ENCODE measurements at places on chromosomes 1 and 21.

- no peak for DNase-seq
These were observed 21.5 kb upstream of the DDOST start for GRCh38 chr1:20682571-20683236.

DNA sequence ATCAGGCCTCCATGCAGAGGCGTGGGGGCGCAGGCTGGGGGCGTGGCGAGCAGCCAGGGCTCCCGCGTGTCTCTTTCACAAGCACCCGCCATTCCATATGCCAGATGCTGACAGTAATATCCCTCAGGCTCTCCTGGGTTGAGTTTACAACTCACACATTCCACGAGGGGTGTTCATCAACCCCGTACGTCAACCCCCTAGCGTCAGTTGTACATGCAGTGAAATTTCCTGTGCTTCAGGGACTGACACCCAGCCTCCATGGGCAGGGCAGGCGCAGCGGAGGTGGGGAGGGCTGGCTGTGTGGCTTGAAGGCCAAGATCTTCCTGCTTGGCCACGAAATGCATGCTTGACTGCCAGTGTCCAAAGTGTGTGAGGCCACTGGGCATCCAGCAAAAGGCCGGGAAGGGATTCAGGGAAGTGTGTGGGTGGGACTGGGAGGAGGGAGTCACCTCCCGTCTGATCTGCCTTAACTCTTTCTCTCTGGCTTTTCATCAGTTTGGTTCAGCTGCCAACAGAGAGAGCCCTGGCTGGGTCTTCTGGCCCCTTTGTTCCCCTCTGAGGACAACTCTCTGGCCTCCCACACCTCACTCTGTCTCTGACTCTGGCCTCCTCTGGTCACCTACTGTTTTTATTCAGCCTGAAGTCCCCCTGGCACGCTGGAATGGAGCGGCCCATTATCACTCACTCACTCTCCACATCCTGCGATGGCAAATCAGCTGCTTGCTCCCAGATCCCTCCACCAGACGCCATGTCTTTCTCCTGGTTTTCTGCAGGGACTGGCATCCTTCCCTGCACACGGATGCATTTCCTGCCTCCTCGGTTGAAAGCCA is 33.8 kb downstream of the CLIC6 start:
- no peak for DNase-seq

GRCh38 chr1:237071641-237072420 is 29.8 kb downstream of the RYR2 start:
- DNase-seq: no peak

DNA sequence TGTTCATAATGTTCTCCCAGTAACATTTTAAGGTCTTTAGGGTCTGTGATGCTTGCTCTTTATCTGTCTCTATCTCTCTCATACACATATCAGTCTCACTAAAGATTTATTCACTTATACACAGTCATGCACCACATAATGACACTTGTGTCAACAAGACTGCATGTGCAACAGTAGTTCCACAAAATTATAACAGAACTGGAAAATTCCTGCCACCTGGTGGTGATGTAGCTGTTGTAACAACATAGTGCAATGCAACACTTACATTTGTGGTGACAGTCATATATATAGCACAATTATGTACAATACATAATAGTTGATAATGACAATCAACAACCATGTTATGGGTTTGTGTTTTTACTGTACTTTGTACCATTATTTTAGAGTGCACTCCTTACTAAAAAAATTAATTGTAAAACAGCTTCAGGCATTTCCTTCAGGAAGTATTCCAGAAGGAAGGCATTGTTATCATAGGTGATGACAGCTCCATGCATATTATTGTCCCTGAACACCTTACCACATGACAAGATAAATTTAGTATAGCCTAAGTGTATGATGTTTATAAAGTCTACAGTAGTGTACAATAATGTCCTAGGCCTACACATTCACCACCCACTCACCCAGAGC is 8.1 kb downstream of the TDRD5 start:
- DNase-seq: no peak

GRCh38 chr1:226816576-226816975 is 53.8 kb upstream of the PSEN2 start:
- DNase-seq: no peak

DNA sequence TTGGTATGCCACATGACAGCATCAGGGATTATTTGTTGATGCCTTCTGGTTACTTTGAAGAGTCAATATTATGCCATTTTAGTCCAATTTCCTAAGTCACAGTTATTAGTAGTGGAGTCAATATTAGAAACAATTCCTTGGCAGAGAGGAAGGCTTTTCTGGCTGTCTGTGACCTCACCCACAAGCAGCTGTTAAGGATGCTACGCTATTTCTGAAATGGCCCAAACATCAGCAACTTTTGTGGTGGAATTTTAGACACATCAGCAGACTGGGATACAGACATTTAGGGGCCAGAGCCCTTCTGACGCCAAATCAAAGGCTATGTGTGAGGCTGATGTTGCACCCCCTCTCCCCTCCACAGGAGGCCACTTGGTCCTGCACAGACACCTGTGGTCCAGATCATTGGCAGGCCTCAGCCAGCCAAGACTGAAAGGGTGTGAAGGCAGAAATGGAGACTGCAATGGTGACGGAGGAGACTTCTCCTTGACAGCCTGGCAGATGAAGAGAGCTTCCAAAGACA is 9.2 kb upstream of the RXRG start:
- DNase-seq: no peak

DNA sequence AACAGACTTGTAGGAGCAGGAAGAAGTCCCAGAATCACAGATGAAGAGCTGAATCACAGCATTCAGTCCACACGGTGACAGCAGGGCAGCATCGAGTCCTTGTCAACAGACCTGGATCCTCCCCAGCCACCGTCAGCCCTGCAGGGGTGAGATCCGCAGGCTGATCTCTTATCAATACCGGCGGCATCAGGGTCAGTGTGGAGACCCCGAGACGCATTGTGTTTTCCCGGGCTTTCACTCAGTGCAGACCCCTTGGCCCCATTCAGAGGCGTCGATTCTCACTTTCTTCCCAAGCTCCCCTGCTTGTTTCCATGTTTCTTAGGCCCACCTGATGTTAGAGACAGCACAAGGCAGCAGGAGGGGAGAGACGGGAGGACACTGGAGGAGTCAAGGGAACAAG is 609.6 kb downstream of the PTPRU start:
- DNase-seq: no peak

DNA sequence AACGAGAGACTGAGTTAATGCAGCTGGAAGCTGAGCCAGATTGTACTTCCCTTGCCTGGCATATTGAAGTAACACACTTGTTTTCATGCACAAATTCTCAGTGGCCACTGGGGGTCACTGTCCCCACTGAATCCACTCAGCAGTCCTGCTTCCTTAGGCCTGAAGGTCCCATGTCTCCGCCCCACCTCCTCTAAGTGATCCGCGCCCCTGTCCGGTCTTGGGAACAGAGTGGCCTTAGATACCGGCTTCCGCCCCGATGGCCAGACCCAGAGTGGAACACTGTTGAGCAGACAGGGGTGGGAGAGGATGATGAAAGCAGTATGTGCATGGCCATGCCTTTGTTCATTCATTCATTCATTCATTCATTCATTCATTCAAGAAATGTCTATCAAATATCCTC is 34.8 kb downstream of the CHAF1B start:
- peak; percentile 65 for DNase-seq

DNA sequence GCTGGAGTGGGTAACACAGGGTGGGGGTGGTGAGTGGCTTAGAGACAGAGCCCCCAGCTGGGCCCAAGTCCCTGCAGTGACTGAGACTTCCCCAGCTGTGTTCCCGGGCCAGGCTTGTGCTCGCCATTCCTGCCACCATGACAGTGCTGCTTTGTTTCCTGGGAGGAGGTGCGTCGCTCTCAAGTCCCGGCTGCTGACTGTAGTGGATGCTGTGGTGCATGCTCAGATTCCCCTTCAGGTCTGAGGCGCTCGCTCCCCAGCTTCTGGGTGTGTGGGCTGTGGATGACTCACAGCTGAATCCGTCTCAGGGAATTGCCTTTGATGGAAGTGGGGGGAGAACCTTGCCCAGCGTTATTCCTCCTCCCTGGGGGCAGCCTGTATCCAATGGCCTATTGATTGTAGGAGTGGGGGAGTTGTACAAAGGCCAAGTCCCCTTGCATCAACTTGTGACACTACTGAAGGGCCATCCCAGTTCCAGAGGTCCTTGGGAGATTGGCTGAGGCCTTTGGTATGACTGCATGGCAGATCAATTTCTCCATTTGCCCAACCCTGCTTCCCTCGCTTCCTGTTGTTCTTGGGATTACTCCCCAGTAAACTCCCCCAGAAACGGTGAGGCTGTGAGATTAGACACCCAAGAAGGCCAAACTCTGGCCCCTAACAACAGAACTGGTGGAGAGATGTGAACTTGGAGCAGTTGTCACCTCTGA is 17.8 kb upstream of the POU3F1 start:
- no peak for DNase-seq

DNA sequence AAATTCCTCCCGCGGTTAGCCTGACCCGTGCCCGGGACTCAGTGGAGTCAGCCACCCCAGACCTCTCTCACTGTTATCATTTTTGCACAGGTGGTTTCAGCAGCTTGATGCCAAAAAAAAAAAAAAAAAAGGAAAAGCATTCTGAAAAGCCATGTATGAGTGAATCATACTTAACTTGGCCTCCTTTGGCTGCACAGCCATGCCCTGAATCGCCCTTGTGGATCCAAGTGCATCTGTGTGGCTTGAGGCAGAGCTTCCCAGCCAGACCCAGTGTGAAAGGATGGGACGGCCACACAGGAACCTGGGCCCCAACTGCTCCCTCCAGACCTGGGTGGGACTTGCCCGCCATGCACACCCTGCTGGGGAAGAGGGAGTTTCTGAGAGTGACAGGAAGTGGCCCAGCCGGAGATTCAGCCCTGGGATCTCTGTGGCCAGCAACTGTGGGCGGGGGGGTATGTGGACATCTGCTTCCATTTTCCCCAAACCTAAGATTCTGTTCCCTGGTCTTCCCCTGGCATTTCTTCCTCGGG is 8.6 kb downstream of the YBEY start:
- no peak for DNase-seq

DNA sequence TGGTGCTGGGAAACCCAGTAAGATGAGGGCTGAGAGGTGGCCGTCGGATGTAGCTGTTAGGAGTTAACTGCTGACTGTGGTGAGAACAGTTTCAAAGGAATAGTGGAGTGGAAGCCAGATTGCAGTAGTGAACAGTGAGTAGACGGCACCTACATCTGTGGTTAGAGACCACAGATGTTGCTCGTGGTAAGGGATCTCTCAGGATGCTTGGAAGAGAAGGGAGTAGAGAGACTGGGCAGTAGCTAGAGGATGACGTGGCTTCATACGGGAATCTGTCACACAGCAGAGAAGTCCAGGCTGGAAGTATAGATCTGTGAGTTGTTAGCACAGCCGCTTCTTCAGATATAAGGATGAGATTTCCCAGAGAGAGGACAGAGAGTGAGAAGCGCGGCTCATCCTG is 7.8 kb upstream of the ARTN start:
- no peak for DNase-seq

- DNase-seq: no peak
These were observed 10.2 kb downstream of the WNT4 start for GRCh38 chr1:22132517-22133235.

DNA sequence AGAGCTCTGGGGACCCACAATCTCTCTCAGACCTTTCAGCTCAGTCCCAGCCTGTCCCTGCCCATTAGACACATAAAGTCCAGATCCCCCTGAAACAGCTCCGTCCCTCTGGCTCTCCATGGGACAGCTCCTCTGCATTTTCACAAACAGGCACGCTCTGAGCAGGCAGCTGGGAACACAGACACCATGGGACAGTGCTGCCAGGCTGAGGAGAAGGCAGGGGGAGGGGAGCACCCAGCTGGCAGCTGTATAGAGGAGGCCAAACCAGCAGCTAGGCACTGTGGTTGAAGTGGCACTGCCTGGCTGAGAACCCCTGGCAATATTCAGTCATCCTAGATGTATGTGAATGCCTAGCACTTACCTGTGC is 2.0 kb downstream of the TMEM63A start:
- no peak for DNase-seq

- no peak for DNase-seq
These were observed 59.9 kb upstream of the CNN3 start for GRCh38 chr1:94986783-94987182.

DNA sequence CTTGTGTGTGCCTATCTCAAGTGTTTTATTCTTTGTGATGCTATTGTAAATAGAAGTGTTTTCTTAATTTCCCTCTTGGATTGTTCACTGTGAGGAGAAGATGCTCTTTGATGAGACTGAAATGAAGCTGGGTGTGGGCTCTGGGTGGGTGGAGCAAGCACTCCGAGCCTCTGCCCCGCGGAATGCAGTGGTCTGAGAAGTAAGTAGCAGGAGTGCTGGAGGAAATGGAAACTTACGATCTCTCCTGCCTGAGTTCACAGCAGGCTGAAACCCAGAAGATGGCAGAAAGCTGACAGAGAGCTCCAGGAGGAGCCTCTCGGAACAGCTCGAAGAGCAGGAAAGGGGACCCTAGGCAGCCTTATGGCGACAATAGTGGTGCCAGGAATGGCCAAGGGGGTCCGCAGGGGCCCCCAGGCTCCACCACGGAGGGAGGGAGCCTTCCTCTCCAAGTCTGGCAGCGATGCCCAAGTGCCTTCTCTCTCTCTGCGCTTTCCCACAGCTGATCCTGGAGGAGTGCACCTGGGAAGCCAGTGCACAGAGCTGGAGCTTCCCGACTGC is 126.8 kb upstream of the COL6A1 start:
- no peak for DNase-seq

- no peak for DNase-seq
These were observed 319.2 kb upstream of the RUNX1 start for GRCh38 chr21:35368326-35368725.

- DNase-seq: no peak
These were observed 7.5 kb upstream of the TTC22 start for GRCh38 chr1:54808443-54809207.

DNA sequence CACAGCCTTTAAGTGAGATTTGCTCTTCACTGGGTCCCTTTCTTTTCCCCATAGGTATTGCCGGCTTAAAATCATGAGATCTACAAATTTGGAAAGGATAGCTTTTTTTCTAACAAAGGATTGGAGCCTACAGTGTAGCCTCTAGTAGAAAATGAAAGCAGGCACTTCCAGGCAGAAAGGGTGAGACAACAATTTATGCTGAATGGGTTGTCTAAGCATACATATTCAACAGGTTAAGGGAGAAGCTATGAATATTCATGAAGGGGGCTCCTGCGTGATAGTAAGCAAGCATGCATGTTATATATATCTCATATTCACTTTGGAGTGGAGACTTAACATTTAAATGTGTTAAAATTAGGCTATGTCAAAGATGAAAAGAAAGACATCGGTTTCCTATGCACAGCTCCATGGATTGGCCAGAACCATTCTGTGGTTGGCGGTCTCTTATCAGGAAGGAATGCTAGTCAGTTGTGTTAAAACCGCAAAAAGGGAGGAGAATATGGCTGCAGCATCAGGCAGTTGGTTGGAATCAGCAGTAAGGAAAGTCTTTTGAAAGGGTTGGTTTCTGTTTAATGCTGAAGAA is 66.0 kb downstream of the VCAM1 start:
- DNase-seq: no peak

DNA sequence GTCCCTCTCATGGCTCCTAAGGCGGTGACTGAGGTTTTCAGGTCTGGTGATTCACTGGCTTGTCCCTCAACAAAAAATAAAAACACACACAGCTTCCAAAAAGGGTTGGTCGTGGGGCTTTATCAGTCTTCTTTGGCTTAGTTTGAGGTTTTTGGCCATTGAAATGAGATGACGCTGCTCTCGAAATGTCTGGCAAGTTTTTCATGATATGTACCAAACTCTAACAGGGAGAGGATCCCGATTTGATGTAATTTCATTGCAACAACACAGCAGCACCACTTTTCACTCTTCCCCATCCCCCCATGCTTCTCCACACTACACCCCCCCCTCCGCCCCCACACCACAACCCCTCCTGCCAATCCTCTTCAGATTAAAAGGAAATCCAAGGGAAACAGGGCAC is 187.1 kb upstream of the NFIA start:
- DNase-seq: no peak
